Activated CD4-positive, alpha-beta memory T cell treated with anti-CD3 and anti-CD28 coated beads for 36 hours (primary cell): ENCODE measurements at places on chromosomes 3 and 15. TPM values are rescaled to one million over a fixed set of nuclear protein-coding genes. Genes with fewer than 3 reads are reported as not detected.

- no peak for DNase-seq
Observed at GRCh38 chr15:45660231-45660979, 25.6 kb downstream of the SQOR start.

DNA sequence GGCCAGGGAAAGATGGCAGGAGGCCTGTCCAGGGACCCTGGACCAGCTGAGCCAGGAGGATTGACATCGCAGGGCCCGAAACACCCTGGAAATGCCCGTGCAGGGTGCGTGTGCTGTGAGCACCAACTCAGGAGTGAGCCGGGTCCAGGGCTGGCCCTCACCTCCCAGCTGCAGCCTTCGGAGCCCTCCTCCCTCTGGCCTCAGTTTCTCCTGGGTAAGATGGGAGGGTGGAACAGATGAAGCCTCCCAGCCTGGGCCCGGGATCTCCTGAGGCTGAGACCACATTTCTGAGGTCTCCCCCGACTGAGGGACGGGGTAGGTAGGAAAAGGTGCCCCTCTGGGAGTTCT is 5.3 kb upstream of the CALML4 start:
- no peak for DNase-seq

Gene ROBO2
- not detected for total RNA-seq

Gene RAB5A
- total RNA-seq: 65.3 TPM

Gene CHST2
- 4.7 TPM for total RNA-seq
